ENCODE measurements at places on chromosomes 2 and 18.

DNA sequence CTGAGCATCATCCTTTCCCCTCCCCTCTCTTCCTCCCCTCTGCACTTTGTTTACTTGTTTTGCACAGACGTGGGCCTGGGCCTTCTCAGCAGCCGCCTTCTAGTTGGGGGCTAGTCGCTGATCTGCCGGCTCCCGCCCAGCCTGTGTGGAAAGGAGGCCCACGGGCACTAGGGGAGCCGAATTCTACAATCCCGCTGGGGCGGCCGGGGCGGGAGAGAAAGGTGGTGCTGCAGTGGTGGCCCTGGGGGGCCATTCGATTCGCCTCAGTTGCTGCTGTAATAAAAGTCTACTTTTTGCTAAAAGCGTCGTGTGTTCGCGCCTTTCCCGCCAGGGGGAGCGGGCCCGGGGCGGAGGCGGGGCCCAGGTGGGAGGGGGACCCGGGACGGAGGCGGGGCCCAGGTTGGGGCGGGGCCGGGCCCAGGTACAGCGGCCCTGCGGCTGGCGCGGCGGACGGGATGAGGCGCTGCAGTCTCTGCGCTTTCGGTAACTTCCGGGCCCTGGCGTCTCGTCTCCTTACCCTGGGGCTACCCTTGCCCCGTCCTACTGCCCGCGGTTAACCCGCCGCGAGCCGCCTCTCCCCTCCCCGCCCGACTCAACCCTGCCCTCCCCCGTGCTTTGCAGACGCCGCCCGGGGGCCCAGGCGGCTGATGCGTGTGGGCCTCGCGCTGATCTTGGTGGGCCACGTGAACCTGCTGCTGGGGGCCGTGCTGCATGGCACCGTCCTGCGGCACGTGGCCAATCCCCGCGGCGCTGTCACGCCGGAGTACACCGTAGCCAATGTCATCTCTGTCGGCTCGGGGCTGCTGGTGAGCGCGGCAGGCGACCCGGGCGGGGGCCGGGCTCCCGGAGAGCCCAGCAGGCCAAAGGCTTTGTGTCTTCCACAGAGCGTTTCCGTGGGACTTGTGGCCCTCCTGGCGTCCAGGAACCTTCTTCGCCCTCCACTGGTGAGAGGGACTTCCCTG is at the start of gene KRTCAP3:
KRTCAP3 (plus strand) TSS at position 424 of the 962 bp plus-strand sequence; CDS start at position 456, 32 bp downstream.
- no peak for DNase-seq

DNA sequence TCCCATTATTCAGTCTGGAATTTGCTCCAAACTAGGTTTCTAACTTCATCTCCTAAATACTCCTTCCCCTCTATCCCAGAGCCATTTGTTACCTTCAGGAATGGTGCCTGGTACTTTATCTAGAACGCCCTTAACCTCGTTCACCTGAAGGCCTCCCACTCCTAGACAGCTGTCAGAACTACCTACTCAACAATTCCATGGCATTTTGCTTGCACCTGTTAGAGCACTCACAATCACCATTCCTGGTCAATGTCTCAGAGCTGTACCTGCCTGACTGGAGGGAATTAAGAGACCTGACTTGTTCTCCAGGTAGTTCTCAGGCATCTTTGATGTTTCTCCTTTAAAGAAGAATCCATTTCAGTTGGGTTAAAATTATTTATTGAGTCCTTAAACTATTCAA is 88.9 kb downstream of the GAREM1 start:
- DNase-seq: no peak

- DNase-seq: no peak
Measured at GRCh38 chr18:77894060-77894459, 644.4 kb downstream of the GALR1 start.

GRCh38 chr18:1796636-1797035 is 774.7 kb downstream of the METTL4 start:
- DNase-seq: no peak

- no peak for DNase-seq
Measured at GRCh38 chr2:24915796-24916195, 4.2 kb downstream of the ADCY3 start.

- DNase-seq: no peak
Measured at GRCh38 chr2:83630351-83630750, 828.7 kb downstream of the SUCLG1 start.

GRCh38 chr2:229118927-229119326 is 152.2 kb downstream of the PID1 start:
- DNase-seq: no peak

DNA sequence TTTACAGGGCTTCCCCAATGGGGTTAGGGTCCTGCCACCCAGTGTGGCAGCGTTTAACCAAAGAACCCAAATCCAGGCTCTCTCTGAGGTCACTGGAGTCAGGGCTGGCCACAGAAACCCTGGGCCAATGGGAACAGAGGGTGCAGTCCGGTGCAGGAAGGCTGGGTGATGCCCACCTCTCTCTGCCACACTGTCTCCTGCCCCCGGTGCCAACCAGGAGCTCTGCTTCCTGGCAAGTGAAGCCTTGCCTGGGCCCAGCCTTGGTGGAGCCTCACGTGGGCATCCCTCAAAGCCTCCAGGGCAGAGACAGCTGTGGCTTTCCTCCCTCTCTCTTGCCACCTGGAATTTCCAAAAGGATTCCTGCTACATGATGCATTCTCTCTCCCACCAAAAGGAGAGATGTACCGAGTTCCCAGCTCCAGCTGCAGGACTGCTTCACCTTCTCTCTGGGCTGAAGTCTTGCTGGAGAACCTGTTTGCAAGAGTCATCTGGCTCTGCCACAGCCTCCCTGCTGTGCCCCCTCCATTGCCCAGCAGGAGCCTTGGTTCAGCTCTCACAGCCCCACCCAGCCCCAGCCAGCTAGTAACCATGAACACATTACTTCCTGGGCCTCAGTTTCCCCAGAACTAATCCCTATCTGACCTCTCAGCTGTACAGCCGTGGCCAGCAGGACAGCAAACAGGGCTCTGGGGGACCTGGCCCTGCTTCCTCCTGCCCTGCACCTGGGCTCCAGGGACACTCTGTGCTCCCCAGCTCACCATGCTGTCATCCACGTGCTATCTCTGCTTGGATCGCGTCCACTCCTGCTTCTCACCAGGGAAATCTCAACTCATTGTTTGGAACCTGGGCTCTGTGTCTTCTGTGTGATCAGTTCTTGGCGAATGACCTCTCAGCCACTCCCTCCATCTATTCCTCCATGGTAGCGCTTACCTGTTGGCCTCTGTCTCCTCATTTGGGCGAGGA is 43.4 kb downstream of the KCNF1 start:
- no peak for DNase-seq

DNA sequence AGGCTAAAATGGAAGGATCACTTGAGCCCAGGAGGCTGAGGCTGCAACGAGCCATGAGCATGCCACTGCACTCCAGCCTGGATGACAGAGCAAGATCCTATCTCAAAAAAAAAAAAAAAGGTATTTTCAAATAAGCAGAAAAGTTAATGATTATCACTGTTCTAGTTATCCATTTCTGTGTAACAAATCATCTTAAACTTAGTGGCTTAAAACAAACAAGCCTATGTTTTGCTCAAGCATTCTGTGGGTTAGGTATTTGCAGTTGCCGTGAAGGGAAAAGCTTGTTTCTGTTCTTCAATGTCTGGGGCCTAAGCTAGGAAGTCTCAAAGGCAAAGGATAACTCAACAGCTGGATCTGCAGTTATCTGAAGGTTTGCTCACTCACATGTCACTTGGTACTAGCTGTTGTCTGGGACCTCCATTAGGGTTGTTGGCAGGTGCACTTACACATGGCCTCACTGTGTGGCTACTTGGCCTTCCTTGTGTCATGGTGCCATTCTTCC is 14.1 kb downstream of the MFF start:
- DNase-seq: no peak

- DNase-seq: no peak
Measured at GRCh38 chr2:136116813-136117390, 1.0 kb downstream of the CXCR4 start.

DNA sequence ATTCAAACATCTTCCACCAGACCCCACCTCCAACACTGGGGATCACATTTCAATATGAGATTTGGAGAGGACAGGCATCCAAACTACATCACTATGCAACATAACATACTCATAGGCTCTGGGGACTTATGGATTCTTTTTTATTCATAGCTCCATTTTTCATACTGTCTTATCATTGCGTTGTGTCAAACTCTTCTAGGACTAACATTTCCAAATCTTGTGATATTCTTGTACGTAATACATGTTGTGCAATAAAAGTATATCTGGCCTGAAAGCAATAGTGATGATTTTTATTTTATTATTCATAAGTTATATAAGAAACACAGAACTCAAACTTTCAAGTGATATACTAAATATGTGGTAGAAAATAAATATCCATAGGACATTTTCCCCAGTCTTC is 60.6 kb upstream of the ACTR3 start:
- no peak for DNase-seq

GRCh38 chr2:140186313-140186712 is 1406.1 kb upstream of the NXPH2 start:
- no peak for DNase-seq

DNA sequence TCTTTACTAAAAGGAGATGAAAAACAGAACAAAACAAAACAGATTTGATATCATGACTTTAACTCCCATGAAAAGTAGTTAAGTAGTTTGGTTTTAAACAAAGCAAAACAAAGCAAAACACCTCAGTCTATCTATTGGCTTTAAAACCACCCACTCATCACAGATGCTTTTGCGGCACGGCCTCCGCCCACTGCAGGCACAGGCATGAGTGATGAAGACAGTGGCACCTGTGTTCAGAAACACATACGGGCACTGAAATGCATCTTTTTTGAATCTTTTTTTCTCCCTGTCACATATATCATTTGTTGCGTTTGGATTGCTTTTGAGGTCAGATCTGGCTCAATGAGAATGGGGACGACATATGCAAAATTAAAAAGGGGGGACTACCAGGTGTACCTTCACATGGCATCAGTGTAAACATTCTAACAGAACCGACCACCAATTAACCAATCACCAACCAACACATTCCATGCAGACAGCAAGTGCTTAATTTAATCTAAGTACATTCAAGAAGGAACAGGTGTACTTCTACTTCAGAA is 147.4 kb upstream of the REV1 start:
- no peak for DNase-seq

DNA sequence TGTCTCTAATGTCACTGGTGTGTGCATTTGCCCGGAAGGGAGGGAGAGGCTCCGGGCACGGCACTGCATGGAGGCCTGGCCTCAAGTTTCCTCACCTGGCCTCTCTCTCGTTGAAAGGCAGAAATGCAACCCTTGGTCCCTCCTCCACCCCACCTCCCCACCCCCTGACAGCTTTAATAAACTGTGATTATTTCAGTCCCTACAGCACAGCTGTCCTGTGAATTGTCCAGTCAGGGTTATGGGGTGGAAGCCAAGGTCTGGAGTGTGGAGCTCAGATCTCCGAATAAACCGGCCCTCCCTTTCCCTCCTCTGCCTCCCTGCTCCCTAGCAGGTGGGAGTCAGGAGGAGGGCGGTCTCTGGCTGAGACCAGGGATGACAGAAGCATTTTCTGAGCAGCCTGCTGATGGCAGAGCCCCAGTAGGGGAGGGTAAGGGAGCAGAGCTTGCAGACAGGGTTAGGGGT is 199.2 kb upstream of the SMAD2 start:
- DNase-seq: no peak

- no peak for DNase-seq
Measured at GRCh38 chr2:20745924-20746555, 76.9 kb downstream of the LDAH start.

DNA sequence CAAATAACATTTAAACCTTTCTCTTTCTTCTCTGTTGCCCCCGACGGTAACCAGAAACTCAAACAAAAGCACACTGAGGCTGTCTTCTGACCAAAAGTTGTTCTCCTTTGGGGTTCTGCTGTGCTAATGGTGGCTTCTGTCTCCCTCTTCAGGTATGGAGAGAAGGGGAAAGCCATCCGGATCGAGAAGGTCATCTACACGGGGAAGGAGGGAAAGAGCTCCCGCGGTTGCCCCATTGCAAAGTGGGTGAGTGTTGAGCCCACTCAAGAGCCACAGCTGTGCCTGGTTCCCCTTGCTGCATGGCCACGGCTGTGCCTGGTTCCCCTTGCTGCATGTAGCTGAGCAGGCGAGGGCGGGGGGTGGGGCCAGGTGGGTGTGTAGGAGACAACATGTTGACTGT is 67.4 kb downstream of the BOLA3 start:
- DNase-seq: no peak

DNA sequence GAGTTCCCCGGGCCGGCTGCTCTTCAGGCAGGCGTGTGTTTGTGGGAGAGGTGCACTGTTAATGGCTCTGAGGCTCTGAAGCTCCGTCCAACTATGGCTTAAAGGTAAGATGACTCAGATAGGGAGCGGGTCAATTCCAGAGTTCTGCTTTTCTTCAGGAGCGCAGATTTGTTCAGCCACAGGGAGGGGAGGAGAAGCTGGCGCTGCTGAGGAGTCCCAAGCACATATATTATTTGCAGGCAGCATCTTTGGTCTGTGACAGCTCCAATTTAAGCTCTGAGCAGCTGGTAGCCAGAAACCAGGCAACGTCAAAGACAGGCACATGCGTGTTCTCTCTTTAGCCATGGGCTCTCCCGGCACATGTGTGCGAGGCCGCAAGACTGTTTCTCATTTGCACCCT is 229.2 kb downstream of the BCL2 start:
- no peak for DNase-seq

GRCh38 chr2:218883491-218884490 is 3.1 kb downstream of the WNT10A start:
- no peak for DNase-seq

DNA sequence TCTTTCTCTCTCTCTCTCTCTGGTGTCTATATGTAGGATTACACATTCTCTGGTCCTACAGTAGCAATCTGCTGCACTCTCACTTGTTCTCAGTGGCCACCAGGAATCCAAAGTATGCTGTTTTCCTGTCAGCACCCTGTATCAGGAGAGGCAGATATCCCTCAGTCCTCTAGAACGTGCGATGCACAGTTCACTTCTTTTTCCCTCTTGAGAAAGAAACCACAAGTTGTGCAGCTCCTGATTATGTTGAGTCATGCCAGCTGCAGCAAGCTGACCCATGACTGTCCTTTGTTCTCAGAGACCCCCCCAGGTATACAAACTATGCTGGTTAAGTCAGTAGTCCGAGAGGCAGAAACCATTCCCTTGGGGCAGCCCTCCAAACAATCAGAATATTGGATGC is 54.6 kb downstream of the LANCL1 start:
- DNase-seq: no peak

DNA sequence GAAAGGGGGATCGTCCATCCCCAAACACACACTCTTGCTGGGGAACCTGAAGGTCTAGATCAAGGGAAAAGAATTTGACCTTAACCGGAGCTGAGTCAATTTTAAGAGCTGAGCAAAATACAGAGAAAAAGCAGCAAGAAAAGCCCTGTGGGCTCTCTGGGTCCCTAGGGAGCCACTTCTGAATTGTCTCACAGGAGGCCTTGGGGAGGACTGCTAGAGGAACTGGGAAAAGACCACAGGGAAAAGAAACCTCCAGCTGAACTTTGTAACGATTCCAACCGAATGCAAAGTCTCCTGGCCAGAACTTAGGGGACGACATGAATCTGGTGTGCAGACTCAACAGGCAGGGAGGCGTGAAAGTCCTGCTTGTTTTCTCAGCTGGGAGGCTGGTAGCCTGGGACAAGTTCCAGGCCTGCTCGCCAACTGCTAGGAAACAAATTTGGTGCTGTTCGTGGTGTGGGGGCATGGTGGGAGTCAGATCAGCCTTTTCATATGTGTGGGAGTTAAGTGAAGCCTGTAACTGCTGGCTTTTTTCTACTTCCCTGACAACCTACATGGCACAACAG is 644.6 kb upstream of the CNTNAP5 start:
- no peak for DNase-seq

- DNase-seq: no peak
Measured at GRCh38 chr2:217956586-217957457, 46.0 kb downstream of the TNS1 start.
